ENCODE measurements at places on chromosomes 11 and 22. TPM values are rescaled to one million over a fixed set of nuclear protein-coding genes. Genes with fewer than 3 reads are reported as not detected.

The ZNF280B gene
- total RNA-seq, result 2.5 TPM

The SELENOO gene
- 25.5 TPM for total RNA-seq

The DDX10 gene
- total RNA-seq, result 28.0 TPM

The GGTLC2 gene
- total RNA-seq, result not detected

The PNPLA5 gene
- not detected for total RNA-seq

The EMID1 gene
- total RNA-seq, result not detected

The TM7SF2 gene
- 26.1 TPM for total RNA-seq

The APOBEC3C gene
- 111 TPM for total RNA-seq

The CEND1 gene
- total RNA-seq, result 0.60 TPM

DNA sequence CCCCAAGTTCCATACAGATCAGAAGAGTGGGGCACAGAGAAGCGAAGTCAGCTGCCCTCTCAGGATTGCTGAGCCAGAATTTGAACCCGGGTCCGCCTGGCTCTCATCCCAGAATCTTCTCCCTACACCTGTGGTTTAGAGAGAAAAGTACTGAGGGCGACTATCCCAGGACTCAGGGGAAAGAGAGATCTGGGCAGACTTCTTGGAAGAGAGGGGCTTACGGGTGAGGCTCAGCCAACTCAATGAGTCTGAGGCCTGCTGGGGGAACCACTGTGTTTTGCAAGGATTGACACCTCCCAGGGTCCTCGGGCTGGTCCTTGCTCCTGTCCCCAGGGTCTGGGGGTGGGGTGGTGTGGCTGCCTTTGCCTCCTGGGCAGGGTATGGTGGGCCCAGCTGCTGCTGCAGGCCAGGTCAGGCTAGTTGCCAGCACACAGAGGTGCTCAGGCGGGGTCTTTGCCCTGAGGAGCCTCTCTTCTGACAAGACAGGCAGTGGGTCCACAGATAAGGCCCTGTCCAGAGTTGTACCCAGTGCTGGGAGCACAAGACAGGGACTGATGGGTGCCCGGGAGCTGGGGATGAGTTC, 1.2 kb downstream of the CAPN5 start:
- H3K4me3 ChIP-seq, result peak overlapping the region; percentile 68
- DNase-seq, result no peak

DNA sequence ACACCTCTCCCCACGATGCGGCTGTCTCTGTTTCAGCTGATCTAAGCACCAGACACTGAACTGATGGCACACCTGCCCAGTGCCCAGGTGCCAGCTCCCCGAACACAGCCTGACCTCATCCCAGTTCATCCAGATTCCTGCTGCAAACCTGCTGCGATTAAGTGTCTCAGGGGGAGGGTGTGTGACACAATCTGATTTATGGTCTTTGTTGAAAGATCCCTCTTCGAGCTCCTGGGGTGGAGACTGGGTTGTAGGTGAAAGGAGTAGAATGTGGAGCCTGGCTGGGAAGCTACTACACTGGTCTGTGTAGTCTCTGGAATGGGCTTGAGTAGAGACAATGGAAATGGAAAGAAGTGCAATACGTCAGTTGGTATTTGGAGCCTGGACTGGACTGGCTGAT, 390.3 kb downstream of the SHANK2 start:
- no peak for DNase-seq
- no peaks in the 10 kb centered on the region for H3K27me3 ChIP-seq
- no peak overlapping the region for H3K27ac ChIP-seq
- no peak overlapping the region for H3K4me3 ChIP-seq

DNA sequence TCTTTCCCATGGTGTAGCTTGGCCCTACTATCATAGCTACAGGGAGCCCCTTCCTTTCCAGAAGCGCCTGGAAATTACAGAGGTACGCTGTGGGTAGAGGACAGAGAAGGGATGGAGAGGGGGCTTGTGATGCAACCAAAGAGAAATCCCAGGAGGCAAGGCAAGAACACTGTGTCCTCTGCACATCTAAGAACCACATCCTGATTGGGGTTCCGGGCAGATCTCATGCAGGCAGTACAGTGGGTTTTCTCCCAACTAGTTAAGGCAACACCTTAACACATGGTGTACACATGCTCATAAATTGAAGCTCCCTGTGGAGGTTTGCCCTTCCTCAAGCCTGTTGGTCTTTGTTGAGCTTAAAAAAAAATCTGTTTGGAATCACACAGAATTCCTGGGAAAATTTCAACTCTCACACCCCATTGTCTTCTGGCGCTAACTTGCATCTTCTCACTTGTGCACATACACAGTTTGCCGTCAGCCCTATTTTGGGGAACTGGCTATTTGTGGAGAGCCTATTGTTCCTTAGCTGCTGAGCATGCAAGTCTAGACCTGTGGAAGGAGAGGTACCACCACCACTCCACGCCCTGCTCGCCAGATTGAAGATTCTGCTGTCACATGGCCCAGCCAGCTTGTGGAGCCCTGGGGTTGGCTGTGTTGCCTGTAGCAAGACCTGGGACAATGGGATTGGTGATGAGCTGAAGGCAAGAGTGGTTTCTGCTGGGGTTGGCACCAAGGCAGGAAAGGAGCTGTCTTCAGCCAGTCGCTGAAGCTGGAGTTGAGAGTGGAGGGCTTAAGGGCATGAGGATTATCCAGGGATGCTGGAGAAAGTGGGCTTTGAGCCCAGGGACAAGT, 52.4 kb downstream of the ALX4 start:
- no peaks in the 10 kb centered on the region for H3K27me3 ChIP-seq
- H3K4me1 ChIP-seq, result peaks cover 37% of the 10 kb centered on the region
- H3K27ac ChIP-seq, result peak overlapping the region; percentile 80
- DNase-seq, result no peak
- peaks cover 1% of the 10 kb centered on the region for H3K36me3 ChIP-seq
- H3K4me3 ChIP-seq, result no peak overlapping the region

GRCh38 chr11:121437018-121437685, 15.0 kb upstream of the SORL1 start:
- peaks cover 13% of the 10 kb centered on the region for H3K36me3 ChIP-seq
- no peak for DNase-seq
- no peak overlapping the region for H3K27ac ChIP-seq
- no peaks in the 10 kb centered on the region for H3K27me3 ChIP-seq

GRCh38 chr11:127804747-127805400, 782.5 kb downstream of the ETS1 start:
- no peak overlapping the region for H3K4me3 ChIP-seq
- H3K27ac ChIP-seq, result no peak overlapping the region
- no peak for DNase-seq
- no peaks in the 10 kb centered on the region for H3K36me3 ChIP-seq
- peaks cover 2% of the 10 kb centered on the region for H3K27me3 ChIP-seq

GRCh38 chr11:122405547-122406341, 249.8 kb upstream of the UBASH3B start:
- H3K4me1 ChIP-seq, result no peaks in the 10 kb centered on the region
- no peak overlapping the region for H3K27ac ChIP-seq
- H3K27me3 ChIP-seq, result peaks cover 4% of the 10 kb centered on the region
- H3K4me3 ChIP-seq, result no peak overlapping the region

DNA sequence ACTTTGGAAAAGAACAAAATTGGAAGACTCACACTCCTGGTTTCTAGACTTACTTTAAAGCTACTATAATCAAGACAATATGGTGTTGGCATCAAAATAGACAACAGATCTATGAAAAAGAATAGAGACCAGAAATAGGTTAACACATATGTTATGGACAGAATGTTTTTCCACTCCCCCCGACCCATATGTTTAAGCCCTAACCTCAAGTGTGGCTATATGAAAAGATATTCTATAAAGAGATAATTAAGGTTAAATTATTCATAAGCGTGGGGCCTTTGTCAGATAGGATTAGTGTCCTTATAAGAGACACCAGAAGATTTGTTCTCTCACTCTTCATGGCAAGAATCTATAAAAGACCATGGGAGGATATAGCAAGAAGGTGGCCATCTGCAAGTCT, 440.0 kb downstream of the AASDHPPT start:
- no peaks in the 10 kb centered on the region for H3K4me1 ChIP-seq
- H3K4me3 ChIP-seq, result no peak overlapping the region
- DNase-seq, result no peak
- H3K27ac ChIP-seq, result no peak overlapping the region

DNA sequence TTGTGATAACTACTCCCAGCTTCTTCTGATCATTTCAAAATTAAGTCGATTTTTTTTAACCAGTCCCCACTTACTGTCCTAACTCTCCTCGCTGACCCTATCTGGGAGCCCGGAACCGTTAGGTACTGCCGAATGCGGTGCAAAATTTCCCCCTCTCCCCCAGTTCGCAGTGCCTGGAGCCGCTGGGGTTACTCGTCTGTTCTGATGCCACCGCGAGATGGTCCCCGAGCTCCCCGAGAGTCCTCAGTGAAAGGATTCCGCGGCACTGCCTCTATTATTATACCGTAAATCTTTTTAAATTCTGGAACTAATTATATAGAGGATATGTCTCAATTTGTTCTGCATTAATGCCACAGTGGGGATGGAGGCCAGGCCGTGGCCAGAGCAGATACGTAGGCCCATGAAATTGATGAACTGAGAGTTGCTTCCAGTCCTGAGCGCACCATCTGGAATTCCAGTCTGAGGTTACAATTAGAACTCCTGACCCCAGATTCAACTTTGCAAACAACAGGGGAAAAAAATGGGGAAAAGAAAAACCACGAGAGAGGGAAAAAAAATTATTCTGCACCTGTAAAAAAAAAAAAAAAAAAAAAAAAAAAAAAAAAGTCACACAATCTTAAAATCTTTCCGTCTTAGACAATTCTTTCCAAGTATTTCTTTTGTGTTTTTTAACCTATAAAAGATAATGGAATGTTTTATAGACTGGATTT, 4.3 kb upstream of the WT1 start:
- DNase-seq, result no peak
- H3K27me3 ChIP-seq, result peaks cover 79% of the 10 kb centered on the region
- no peak overlapping the region for H3K4me3 ChIP-seq
- H3K27ac ChIP-seq, result peak overlapping the region; percentile 60

DNA sequence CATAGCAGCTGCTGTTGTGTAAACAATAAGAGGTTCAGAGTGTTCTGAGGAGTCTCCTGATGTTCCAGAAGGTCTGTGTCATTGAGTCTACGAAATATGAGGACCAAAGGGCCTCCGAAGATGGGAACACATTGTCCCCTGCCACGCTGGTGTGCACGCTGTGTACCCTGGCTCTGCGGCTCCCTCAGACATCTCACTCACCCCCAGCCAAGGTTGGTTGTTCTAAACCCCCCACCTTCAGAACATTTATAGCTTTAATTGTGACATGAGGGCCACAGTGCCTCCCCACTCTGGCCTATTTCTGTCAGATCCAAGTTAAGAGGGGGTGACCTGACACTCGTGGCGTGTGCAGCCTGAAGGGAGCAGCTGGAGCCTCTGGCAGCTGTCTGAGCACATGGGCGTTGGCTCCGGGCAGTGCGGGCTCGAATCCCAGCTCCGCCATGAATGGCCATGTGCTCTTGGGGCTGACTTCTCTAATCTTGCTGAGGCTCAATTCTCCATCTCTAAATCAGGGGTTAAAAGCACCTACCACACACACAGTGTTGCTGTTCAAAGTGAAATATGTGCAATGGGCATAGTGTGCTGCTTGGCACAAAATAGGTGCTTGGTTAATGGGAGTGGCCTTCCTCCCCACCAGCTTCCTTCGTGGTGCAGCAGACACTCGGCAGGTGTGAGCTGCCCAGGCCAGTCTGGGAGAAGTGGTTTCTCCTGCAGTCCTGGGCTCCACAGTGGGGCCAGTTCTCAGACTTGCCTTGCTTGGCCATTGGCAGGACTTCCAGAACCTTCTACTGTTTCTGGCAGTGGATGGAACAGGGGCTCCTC, 39.7 kb upstream of the MICAL2 start:
- H3K27ac ChIP-seq, result no peak overlapping the region
- H3K4me1 ChIP-seq, result peaks cover 5% of the 10 kb centered on the region
- no peaks in the 10 kb centered on the region for H3K27me3 ChIP-seq
- no peak overlapping the region for H3K4me3 ChIP-seq

- no peak overlapping the region for H3K4me3 ChIP-seq
- H3K27ac ChIP-seq, result no peak overlapping the region
- H3K4me1 ChIP-seq, result peaks cover 69% of the 10 kb centered on the region
- peaks cover 37% of the 10 kb centered on the region for H3K36me3 ChIP-seq
- DNase-seq, result no peak
These were observed 113.4 kb upstream of the RRM1 start for GRCh38 chr11:3981084-3981633.

- no peaks in the 10 kb centered on the region for H3K4me1 ChIP-seq
- no peak for DNase-seq
- H3K4me3 ChIP-seq, result no peak overlapping the region
- H3K27ac ChIP-seq, result no peak overlapping the region
These were observed 1.7 kb downstream of the FGF3 start for GRCh38 chr11:69817265-69818230.

GRCh38 chr11:131491503-131491902, 121.1 kb downstream of the NTM start:
- no peaks in the 10 kb centered on the region for H3K27me3 ChIP-seq
- no peak overlapping the region for H3K4me3 ChIP-seq
- DNase-seq, result no peak
- no peak overlapping the region for H3K27ac ChIP-seq
- no peaks in the 10 kb centered on the region for H3K4me1 ChIP-seq

DNA sequence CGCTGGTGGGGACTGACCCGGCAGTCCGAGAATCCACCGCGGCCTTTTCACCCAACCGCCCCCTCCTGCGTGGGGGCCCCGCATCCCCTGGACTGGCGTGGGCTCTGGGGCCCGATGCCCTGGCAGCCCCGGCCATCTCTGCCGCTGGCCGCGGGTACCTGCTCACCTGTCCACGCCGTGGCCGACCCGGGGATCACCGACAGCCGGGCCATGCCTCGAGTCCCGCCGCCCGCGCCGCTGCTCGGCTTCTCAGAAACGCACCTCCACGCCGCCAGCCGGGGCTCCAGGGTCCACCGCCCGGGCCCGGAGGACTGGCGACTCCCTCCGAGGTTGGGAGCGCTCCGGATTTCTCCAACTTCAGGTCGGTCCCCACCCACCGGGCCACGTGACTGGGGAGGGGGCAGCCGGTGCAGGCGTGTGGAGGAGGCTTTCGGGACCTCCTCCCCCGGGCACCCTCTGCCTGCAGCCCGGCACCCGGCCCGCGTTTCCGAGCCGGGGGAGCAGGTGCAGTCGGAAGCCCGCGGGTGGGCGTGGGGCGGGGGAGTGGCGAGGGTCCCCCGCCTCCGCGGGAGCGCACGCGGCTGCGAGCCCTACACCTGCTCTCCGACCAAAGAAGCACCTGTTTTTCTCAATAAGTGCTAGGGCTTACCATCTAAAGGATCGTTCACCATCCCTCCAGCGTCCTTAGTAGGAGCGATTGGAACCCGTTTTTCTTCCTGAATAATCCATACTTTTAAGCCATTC, 554 bp upstream of the NRIP3 start:
- no peaks in the 10 kb centered on the region for H3K36me3 ChIP-seq
- H3K4me1 ChIP-seq, result peaks cover 22% of the 10 kb centered on the region
- H3K4me3 ChIP-seq, result peak overlapping the region; percentile 34
- DNase-seq, result no peak

DNA sequence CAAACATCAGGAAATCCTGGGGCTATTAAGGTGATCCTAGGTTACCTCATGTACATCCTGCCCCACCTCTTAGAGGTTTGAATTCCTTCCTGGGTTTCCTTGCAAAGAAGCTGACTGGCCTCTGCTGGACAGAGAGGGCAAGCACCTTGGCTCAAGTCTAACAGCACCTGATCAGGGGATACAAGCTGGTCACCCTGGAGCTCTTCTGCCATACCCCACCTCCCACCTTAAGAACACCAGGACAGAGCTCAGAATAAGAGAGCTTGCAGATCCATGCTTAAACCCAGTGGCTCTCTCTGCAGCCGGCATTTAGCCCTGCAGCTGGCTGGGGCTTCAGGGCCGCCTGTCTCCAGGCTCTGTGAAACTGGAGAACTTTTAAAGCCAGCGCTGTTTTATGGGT, 386.6 kb upstream of the NARS2 start:
- H3K27ac ChIP-seq, result no peak overlapping the region
- no peak for DNase-seq
- H3K4me3 ChIP-seq, result no peak overlapping the region

- peaks cover 9% of the 10 kb centered on the region for H3K27me3 ChIP-seq
- no peak for DNase-seq
- H3K4me3 ChIP-seq, result no peak overlapping the region
- no peaks in the 10 kb centered on the region for H3K4me1 ChIP-seq
These were observed 473.8 kb downstream of the OPCML start for GRCh38 chr11:133058501-133058900.

All from activated CD4-positive, alpha-beta T cell treated with anti-CD3 and anti-CD28 coated beads, Interleukin-2, amount 10 ng/mL, durations not matched to agents 7 days and 5 days (primary cell).